ENCODE measurements at places on chromosomes 12 and 14.

DNA sequence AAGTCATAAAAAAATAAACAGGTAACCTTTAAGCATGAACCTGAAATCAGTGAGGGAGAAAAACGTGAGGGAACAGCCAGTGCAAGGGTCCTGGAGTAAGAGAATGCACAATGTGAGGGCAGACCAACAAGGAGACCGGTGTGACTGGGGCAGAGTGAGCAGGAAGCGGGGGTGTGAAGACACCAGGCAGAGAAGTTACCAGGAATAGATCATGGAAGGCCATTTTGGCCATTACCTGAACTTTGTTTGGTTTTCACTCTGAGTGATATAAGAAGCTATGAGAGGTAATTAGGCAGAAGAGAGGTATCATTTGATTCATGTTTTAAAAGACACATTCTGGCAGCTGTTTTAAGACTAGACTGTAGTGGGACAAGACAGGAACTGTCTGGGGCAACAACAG, 15.0 kb downstream of the PAH start:
- no peak for DNase-seq

GRCh38 chr14:74348735-74349463, 628 bp downstream of the VRTN start:
- no peak for DNase-seq

DNA sequence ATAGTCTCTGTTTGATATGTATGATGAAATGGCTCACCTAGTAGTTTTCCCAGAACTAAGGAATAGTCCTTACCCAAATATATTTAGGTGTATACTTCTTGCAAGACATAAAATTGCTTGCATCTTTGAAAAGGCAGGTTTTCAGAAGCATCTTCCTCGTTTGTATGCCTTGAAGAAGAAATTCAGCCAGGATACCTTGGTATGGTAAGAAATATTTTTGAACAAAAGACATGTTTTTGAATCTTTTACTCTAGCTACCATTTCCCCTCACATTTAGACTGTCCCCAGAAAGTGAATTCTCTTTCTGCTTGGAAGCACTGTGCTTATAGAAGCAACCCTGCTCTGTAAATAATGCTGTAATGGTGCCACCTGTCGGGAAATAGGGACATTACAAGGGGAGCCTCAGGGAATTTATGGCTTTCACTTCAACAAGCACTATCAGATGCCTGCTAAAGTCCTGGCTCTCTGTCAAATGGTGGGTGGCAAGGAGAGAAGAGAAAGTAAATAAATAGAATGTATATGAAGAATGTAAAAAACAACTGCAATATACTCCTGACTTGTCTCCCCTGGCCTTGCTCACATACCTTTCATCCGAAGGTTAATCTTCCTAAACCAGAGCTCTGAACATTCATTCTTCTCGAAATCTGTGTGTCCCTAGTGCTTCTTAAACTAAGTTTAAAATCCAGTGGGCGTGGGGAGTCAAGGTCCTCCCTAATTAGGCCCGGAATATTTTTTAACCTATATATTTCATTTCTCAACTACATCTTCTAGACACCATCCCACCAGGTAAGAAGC, 6.1 kb downstream of the CCDC184 start:
- peak; percentile 66 for DNase-seq

DNA sequence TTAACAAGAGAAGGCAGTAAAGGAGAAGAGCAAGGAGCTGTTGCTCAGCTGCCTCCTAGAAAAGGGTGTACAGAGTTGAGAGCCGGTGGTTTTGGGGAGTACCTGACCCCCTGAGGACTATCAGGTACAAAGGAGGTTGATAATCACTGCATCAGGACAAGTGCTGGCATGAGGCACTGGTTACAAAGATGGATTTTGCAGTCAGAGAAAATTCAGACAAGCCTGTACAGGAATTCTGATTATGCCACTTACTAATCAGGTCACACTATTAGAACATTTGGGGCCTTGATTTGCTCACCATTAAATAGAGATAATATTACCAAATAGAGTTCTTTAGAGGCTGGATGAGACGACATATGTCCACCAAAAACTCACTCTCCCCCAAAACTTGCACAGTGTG, 450.9 kb upstream of the TMPO start:
- no peak for DNase-seq

- DNase-seq, result no peak
Observed at GRCh38 chr14:22622255-22622654, 21.9 kb downstream of the OR6J1 start.

GRCh38 chr14:94217116-94217515, 43.0 kb downstream of the PPP4R4 start:
- no peak for DNase-seq

DNA sequence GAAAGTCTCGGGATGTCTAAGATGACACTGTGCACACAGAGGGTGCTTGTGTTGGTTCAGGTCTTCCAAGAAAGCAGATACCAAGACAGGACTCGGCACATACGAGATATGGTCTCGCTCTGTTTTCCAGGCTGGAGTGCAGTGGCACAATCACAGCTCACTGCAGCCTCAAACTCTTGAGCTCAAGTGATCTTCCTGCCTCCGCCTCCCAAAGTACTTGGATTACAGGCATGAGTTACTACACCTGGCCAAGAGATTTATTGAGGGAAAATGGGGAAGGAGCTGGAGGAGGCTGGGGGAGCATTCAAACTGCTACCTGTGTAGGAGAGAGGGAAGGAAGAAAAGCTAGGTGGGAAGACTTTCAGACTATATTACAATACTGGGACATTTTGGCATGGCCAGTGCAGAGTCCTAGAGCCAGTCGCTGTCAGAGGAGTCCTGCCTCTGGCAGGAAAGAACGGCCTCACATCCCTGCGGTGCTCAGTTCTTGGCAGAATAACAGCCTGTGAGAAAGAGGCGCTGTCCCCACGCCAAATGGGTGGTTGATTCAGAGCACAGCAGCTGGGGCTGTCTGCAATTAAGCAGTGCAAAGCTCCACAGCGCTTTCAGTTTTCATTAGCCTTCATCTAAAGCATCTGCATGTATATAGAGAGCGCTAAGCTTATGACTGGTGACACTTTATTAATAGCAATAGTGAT, 18.3 kb downstream of the SLC17A8 start:
- DNase-seq, result no peak

GRCh38 chr14:78767436-78767835, 597.3 kb downstream of the NRXN3 start:
- no peak for DNase-seq

DNA sequence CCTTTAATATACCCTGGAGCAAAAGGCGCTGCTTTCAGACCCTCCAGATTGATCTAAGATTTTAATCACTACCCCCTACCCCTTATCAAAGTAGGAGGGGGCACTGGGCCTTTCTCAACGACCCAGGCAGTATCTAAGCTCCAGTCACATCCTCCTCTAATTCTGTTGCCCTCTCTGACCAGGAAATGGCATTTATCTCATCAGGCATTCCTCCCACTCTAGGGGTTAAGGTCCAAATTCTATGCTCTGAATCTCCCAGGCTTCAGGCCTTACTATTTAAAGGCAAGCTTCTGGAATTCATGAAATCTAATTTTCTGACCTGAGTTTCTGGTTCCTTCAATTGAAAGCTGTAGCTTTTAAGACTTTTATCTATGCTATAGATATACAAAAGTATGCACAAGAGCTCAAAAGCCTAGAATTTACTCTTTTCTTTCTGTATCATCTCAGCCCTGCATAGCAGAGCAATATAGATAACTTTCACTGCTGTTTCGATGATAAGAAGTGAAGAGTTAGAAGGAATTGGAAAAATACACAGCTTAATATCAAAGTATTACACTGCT, 622.9 kb downstream of the RPS29 start:
- DNase-seq, result no peak

GRCh38 chr14:23132970-23133369, 13.9 kb upstream of the CEBPE start:
- no peak for DNase-seq

- DNase-seq, result no peak
Observed at GRCh38 chr12:68750506-68750905, 4.5 kb downstream of the SLC35E3 start.

- peak; percentile 58 for DNase-seq
Observed at GRCh38 chr14:32077081-32078022, at the start of gene ARHGAP5. ARHGAP5 (plus strand) TSS chr14:32077304; CDS start chr14:32090670, 13,366 bp downstream.

DNA sequence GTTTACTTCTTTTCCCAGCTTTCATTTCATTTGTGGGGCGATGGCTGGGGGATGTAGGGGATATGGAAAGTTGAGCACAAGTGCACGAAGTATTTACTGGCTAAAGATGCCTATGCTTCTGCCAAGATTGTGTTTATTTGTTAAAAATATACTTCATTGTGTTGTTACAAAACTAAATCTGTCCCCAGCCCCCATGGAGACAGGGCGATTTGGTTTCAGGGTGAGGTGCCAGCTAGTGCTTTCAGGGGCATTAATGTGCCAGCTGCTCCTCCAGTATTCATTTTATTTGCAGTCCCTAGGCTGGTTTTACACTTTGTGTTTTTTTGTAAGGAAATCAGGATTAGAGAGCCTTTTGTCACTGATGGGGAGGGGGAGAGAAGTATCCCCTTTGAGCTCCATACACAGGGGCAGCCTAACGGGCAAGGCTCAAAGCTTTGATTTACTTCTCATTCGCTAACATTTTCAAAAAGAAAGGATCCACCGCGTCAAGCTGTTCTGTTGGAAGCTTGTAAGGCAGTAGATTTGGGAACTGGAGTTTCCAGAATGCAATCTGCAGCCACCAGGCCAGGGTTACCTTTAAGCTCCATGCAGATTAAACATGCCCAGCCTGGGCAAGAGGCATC, 198.7 kb upstream of the PLEKHG7 start:
- no peak for DNase-seq

- DNase-seq, result no peak
Observed at GRCh38 chr14:68672609-68673285, 120.1 kb downstream of the ZFP36L1 start.

GRCh38 chr12:111122458-111122878, 202.1 kb upstream of the MYL2 start:
- no peak for DNase-seq

DNA sequence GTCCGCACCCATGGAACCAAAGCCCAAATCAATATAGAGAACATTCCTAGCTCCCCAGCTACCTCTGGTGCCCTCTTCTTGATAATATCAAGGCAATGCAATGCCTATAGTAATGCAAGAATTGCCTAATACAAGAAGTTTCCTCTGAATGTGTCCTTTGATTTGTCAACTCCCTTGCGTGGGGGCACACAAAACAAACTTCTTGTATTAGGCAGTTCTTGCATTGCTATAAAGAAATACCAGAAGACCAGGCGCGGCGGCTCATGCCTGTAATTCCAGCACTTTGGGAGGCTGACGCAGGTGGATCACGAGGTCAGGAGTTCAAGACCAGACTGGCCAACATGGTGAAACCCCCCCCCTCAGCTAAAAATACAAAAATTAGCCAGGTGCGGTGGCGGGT, 10.4 kb upstream of the ITPK1 start:
- DNase-seq, result no peak

GRCh38 chr12:6987956-6988553, 17.3 kb downstream of the EMG1 start:
- DNase-seq, result no peak

GRCh38 chr14:77584809-77585208, 31.6 kb downstream of the SPTLC2 start:
- DNase-seq, result no peak

DNA sequence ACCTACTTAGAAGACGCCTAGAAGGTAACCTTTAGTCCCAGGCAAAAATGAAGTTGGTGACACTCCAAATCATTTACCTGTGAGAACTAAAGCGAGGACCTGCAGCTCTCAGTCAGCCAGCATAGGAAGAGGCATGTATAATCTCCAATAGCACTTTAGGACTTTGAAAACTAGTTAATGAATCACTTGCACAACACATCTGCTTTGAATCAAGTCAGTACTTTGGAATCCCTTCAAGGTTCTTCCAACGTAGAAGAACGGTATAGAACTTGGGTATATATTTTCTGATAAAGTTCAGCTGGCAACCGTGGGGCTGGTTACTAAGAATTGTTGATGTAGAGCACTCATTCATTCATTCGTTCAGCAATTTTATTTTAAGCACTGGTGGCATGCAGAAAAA, 251.9 kb downstream of the TMEM132D start:
- no peak for DNase-seq

GRCh38 chr12:121436706-121437105, 36.8 kb downstream of the RNF34 start:
- no peak for DNase-seq

- no peak for DNase-seq
Observed at GRCh38 chr14:54366736-54367735, 29.8 kb upstream of the CDKN3 start.

GRCh38 chr12:46546634-46547273, 174.2 kb upstream of the SLC38A2 start:
- DNase-seq, result no peak

DNA sequence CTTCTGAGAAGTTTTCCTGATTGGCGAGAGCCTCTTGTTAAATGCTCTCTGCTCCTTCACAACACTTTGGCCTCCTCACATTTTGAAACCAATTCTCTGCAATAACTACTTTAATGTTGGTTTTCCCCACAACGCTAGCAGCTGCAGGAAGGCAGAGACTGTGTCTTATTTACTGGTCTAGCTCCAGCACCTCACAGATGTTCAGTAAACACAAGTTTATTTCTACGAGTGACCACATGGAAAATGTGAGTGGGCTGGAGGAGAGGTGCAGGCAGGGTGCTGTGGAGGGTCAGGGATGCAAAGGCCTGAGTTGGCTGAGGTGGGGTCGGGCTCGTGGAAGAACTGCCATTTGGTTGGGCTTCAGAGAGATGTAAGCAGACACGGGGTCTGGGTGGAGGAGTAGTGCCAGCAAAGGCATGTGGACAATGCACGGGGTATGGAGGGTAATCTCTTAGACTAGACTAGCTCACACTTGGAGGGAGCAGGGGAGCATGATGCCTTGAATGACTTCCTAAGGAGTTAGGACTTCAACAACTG, 117.4 kb upstream of the RTL1 start:
- DNase-seq, result no peak

- peak; percentile 28 for DNase-seq
Observed at GRCh38 chr12:121060149-121061001, 21.3 kb upstream of the OASL start.

DNA sequence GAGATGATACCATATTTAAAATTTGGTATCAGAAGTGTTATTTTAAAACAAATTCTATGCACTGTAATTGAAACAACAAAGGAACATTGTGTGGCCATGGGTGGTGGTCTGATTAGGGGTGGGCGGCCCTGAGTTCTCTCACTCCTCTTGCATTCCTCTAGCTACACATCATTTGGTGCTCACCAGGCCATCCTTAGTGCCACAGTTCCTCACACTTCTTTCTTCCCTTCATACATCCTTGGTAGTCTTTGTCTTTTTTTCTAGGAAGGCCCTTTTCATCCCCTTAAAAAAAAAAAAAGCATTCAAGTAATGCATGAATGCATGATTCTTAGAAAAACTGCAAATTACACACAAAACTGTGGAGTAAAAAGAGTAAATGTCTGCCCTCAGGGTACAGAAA, 2.4 kb upstream of the MANSC4 start:
- no peak for DNase-seq

GRCh38 chr12:48198672-48198971, 4.5 kb downstream of the OR10AD1 start:
- DNase-seq, result no peak

All from activated T-cell treated with anti-CD3 and anti-CD28 coated beads for 1 hour (primary cell).